ENCODE measurements at places on chromosomes 11 and 22. TPM values are rescaled to one million over a fixed set of nuclear protein-coding genes. Genes with fewer than 3 reads are reported as not detected.

DNA sequence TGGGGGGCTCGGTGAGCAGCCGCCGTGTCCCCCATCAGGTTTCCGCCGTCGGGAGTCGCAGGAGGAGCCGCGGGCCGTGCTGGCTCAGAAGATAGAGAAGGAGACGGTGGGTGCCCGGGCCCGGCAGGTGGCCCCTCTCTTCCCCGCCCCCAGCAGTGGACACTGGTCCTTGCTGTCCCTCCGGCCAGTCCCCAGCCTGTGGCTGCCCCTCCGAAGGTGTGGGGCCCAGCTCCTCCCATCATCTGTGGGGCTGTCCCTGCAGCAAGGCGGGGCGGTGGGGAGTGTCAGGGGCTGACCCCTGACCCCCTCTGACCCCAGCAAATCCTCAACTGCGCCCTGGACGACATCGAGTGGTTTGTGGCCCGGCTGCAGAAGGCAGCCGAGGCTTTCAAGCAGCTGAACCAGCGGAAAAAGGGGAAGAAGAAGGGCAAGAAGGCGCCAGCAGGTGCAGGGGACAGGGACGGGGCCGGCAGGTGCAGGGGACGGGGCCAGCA, 15.3 kb downstream of the EPS8L2 start:
- no peaks in the 10 kb centered on the region for H3K4me1 ChIP-seq
- no peak overlapping the region for H3K4me3 ChIP-seq
- H3K27ac ChIP-seq, result no peak overlapping the region
- DNase-seq, result no peak

DNA sequence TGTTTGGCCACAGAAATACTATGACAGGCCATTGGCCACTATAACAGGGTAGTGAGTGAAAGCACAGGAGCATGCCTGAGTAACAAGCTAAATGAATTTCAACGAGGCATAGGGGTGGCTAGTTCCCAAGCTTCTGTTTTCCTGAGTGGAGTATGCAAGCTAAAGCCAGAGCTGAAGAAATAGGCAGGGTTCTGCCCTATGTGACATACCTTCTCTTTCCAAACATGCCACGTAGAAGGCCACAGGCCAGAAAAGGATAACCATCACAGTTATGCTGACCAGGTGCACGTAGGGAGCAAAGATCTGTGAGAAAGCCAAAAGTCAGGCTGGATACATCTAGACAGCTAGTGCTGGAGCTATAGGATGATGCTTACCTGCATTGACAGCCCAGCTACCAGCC, 30.6 kb downstream of the GDPD4 start:
- no peak for DNase-seq
- H3K4me3 ChIP-seq, result no peak overlapping the region
- H3K27ac ChIP-seq, result no peak overlapping the region

DNA sequence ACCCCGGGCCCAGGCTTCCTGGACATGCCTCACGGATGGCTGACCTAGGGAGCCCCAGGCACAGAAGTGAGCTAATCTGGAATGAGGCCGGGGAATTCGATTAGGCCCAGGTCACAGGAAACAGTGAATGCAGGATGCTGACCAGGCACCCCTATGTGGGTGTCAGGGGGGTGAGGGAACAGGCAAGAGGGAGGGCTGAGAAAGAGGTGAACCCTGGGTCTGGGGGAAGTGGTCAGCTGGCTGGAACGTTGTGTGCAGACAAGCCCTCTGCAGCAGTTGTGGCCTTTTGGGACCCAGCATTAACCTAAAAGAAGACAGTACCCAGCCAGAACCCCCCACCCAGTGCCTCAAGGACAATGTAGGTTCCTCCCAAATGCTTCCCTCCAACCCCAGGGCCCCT, 8.1 kb downstream of the SERHL2 start:
- H3K27me3 ChIP-seq, result no peaks in the 10 kb centered on the region
- no peak overlapping the region for H3K4me3 ChIP-seq
- H3K27ac ChIP-seq, result no peak overlapping the region
- peaks cover 14% of the 10 kb centered on the region for H3K4me1 ChIP-seq

MS4A4A gene
- total RNA-seq, result 11.6 TPM

BANF1 gene
- total RNA-seq, result 66.6 TPM

DNA sequence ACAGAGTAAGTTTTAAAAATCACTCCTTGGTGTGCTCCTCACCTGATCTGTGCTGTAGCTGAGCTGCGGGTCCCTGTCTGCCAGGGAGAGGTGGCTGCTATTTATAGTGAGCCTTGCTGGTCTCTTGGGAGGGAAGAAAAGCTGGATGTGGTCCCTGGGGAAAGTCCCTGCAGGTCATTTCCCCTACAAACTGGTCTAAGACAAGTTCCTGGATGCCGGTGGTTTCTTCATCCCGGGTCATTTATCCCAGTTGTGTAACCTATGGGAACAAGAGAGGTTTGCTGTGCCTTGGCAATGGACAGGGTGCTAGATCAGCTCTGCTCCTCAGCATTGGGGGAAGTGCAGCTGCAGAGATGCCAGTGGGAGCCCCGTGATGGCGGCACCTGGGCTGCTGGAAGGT, at the start of gene SAA2:
SAA2 (minus strand) TSS at position 108 of the 400 bp plus-strand sequence. CDS start 657 bp downstream, outside the sequence.
- DNase-seq, result no peak
- H3K36me3 ChIP-seq, result no peaks in the 10 kb centered on the region
- H3K27ac ChIP-seq, result no peak within 1 kb of the TSS
- H3K4me1 ChIP-seq, result no peaks in the 10 kb centered on the region
- no peak within 1 kb of the TSS for H3K4me3 ChIP-seq

DNA sequence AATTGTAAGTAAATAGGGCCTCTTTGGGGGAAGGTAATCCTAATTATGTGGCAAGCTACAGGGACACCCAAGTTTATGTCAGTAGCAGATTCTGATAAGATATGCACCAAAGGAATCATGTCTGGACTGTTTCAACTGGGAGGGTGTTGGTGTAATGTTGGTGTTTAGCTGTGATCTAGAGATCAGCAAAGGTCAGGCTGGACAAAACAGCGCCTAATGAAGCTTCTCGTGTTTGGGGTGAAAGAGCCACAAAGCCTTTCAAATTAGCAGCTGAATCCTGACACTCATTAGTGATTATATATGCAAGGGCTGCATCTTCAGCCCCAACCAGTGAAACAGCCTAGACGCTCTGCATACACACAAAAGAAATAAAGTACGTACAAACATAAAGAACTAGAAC, 106.3 kb downstream of the MPPED2 start:
- no peaks in the 10 kb centered on the region for H3K4me1 ChIP-seq
- H3K27me3 ChIP-seq, result no peaks in the 10 kb centered on the region
- DNase-seq, result no peak
- H3K4me3 ChIP-seq, result no peak overlapping the region
- peak overlapping the region; percentile 56 for H3K27ac ChIP-seq
- no peaks in the 10 kb centered on the region for H3K36me3 ChIP-seq

- H3K27me3 ChIP-seq, result no peaks in the 10 kb centered on the region
- no peak overlapping the region for H3K4me3 ChIP-seq
- no peak for DNase-seq
- no peaks in the 10 kb centered on the region for H3K36me3 ChIP-seq
These were observed 67.3 kb downstream of the TRPC6 start for GRCh38 chr11:101516546-101516945.

MED15 gene
- 18.8 TPM for total RNA-seq

PHLDA2 gene
- total RNA-seq, result 2.6 TPM

DNA sequence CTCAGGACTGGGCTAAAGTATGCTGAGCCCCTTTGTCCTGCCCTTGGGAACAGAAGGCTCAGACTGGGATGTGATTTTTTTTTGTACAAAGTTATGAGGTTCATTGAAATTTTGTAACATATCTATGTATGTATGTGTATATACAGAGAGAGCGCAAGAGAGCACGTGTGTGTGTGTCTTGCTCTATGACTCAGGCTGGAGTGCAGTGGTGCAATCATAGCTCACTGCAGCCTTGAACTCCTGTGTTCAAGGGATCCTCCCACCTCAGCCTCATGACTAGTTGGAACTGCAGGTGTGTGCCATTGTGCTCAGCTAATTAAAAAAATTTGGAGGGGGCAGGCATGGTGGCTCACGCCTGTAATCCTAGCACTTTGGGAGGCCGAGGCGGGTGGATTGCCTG, 5.7 kb downstream of the TMEM25 start:
- DNase-seq, result no peak
- no peak overlapping the region for H3K27ac ChIP-seq
- no peak overlapping the region for H3K4me3 ChIP-seq
- H3K36me3 ChIP-seq, result no peaks in the 10 kb centered on the region

CADM1 gene
- 33.9 TPM for total RNA-seq

GRCh38 chr11:68893282-68893681, 10.3 kb downstream of the MRPL21 start:
- no peak overlapping the region for H3K27ac ChIP-seq
- DNase-seq, result no peak
- no peak overlapping the region for H3K4me3 ChIP-seq
- H3K36me3 ChIP-seq, result peaks cover 68% of the 10 kb centered on the region
- no peaks in the 10 kb centered on the region for H3K27me3 ChIP-seq
- peaks cover 23% of the 10 kb centered on the region for H3K4me1 ChIP-seq

OR2D2 gene
- not detected for total RNA-seq

DNA sequence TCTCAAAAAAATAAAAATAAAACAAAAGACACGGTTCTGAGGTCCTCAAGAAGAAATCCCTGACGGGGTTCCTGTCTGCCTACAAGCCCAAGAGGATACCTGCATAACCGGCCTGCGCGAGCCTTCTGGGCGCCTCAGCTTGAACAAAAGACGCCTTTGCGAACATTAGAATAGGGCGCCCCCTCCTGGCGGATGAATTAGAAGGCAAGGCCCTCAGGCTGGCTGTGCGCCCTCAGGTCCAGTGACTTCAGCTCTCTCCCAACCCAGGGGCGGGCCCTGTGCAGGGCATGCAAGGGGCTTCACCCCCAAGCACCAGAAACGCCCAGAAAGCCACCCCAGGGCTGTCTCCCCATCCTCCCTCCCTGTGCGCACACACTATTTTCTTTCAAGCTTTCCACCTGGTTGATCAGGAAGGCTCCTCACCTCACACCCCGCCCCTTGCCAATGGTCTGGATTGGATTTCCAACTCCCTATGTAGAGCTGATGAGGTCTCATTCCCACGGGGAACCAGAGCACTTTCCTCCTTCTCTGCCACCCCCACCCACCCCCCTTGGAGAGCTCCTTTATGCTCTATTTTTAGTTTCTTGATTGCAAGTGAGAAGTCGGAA, 273.3 kb downstream of the BUD13 start:
- no peaks in the 10 kb centered on the region for H3K27me3 ChIP-seq
- H3K27ac ChIP-seq, result no peak overlapping the region
- H3K4me3 ChIP-seq, result no peak overlapping the region
- peaks cover 13% of the 10 kb centered on the region for H3K4me1 ChIP-seq
- no peaks in the 10 kb centered on the region for H3K36me3 ChIP-seq

GRCh38 chr11:114273071-114273470, 23.1 kb upstream of the NNMT start:
- no peak overlapping the region for H3K27ac ChIP-seq
- no peaks in the 10 kb centered on the region for H3K27me3 ChIP-seq
- H3K4me1 ChIP-seq, result no peaks in the 10 kb centered on the region
- H3K4me3 ChIP-seq, result no peak overlapping the region

All from right atrium auricular region (tissue), 2 donors.